WTC11 (cell line): ENCODE measurements at places on chromosomes 5 and 9.

DNA sequence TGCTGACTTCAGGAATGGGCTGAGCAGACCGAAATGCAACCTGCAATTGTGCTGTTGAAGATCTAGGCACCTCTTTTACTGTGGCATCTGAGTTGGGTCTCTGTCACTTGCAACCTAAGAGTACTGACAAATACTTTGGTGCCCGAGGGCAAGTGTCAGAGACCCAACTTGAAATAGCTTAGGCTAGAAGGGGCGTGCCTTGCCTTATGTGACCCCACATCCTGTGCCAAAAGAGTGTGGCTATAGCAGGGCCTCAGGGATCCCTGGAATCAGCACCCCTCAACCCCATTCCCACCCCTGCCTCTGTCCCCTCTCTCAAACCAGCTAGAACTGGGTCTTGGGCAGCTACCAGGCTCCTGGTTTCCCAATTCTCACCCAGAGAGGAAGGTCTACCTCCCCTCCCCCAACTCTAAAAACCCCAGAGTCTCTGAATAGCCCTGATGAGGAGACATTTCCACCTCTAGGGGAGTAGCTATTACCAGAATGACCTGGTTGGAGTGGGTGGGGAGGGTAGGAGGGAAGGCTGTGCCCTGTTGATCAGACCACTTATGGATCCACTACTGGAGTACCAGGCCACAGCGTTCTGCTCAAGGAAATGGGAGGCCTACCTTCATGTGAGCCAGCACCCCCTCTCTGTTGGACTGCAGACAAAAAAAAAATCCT, 17.5 kb downstream of the RAI14 start:
- DNase-seq: no peak

DNA sequence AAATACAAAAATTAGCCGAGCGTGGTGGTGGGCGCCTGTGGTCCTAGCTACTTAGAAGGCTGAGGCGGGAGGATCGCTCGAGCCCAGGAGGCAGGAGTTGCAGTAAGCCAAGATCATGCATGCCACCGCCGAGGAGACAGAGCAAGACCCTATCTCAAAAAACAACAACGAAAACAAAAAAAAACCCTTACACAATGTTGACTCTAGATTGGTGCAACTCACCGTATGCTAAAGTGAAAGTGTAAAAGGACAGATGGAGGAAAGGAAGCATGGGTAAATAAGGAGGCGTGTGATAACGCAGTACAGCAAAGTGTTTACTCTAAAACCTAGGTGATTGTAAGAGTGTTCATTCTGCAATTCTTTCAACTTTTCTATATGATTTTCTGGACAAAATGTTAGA, 15.9 kb upstream of the RUFY1 start:
- no peak for DNase-seq

- DNase-seq: no peak
These were observed 27.3 kb downstream of the CLTA start for GRCh38 chr9:36218011-36218410.

- DNase-seq: no peak
These were observed 19.6 kb downstream of the SLC24A2 start for GRCh38 chr9:19769213-19769612.

- no peak for DNase-seq
These were observed 275.3 kb downstream of the GADD45G start for GRCh38 chr9:89880161-89880560.

DNA sequence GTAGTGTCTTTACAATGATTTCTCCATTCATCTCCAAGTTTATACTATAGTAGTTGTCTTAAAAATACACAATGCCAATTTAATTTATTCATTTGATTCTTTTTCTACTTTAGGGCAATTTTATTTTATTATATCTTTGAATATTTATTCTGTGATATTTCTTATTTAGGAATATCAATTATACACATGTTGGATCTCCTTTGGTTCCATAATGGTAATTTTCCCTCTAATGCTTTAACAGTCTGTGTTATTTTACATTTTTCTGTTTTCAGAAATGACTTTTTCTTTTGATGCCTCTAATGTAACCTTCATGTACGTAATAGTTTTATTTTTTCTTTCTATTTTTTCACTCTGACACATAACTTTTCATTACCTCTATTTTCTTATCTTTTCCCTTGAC, 153.0 kb downstream of the CSNK1G3 start:
- no peak for DNase-seq

- DNase-seq: peak; percentile 10
These were observed 54.4 kb downstream of the EXD3 start for GRCh38 chr9:137368431-137369035.

GRCh38 chr5:72649449-72649848, 142.2 kb upstream of the ZNF366 start:
- DNase-seq: no peak

GRCh38 chr5:4873652-4874051, 266.5 kb upstream of the ADAMTS16 start:
- no peak for DNase-seq
